ENCODE measurements at places on chromosomes 7 and 10.

DNA sequence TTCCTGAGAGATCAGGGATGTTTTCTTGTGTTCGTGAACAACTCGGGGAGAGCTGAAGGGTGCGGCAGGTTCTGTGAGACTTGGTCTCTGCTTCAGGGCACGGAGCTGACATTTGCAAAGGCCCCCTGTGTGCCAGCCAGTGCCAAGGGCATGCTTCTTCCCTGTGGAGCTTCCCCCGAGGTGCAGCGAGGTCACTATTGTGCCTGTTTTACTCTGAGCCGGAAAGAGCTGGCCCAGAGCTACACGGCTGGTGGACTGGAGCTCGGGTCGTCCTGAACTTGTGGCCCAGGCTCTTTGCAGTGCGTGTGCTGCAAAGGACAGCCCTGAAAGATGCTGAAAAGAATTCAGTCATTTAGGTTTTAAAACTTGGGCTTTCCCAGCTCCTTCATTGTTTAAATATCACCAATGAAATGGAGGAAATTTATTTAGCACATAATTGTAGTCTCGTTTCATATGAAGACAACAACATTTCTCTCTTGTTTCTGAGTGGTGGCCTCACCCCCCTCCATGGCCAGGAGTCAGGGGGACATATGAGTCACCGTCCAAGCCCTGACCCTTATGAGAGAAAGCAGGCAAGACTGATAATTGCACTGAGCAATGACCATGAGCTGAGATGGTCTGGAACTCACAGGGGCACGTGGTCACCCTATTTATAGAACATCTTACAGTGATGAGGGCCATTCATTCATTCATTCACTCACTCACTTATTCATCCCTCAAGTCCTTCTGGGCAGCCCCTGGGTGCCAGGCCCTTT lies 102.6 kb downstream of the PTPRE start:
- no peak for DNase-seq

GRCh38 chr10:19014498-19014897 lies 34.1 kb upstream of the MALRD1 start:
- DNase-seq: no peak

- DNase-seq: no peak
Measured at GRCh38 chr10:117549100-117549585, 6.6 kb downstream of the EMX2 start.

DNA sequence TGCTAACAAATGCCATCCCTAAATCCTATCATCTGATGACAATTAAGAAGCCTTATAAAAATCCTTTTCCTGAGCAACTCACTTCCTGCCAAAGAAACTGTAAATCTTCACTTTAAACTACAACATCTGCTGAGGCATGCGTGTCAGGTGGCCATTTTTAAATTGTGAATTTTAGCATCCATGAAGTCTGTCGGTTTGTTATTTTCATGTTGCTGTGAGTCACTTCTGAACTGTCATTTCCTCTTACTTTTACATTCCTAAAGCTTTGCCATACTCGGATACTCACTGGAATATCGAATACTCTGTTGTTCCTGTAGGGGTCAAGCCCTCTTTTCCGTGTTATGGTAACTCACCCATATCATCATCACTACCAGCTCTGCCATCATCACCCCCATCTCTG lies 34.3 kb upstream of the TMEM26 start:
- DNase-seq: no peak

GRCh38 chr10:24428410-24428782 lies 219.5 kb downstream of the KIAA1217 start:
- no peak for DNase-seq

DNA sequence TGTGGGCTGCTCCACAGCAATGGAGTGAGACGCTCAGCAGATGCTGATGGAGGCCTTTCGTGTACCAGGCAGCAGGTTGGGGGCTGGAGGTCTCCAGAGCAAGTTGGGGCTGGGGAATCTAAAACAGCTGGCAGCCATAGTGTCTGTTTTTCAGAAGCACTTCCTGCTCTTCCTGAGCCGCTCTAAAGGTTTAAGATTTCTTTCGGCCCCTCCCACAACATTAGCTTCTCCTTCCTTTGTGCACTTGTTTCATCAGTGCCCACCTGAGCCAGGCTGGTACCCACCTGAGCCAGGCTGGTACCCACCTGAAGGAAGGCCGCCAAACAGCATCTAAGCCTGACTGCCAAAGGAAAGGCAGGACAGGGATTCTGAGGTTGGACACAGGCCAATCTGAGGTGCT lies 18.4 kb upstream of the WAPL start:
- no peak for DNase-seq

DNA sequence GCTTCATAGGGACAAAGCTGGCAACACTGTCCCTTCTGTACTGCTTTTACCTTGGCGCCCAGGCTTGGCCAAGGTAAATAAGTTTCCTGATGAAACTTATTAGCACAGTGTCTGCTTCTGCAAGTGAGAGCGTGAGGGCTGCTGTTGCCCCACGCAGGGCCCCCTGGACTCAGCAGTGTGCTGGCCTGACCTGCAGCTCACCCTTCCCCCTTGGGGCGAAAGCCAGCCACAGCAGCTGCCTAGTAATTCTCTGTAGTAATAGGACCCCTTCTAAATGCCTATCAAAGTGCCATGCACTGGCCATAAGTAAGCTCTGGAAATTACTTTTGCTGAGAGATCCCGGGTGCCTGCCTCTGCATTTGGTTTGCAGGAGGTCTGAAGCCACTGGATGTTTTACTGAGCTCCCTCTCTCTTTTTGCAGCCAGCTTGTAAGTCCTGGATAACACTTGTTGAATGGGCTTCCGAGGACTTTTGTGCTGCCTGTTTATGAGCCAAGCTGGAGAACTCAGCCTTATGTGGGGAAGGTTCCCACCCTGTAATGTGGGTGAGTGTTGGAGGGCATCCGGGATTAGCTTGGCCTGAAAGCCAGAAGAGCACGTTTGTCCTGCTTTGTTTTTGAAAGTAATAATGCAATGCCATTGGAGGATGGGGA lies 293.9 kb downstream of the C7orf25 start:
- no peak for DNase-seq

- no peak for DNase-seq
Measured at GRCh38 chr7:148437043-148437442, 153.5 kb upstream of the C7orf33 start.

- DNase-seq: no peak
Measured at GRCh38 chr7:16422103-16422435, 731 bp upstream of the CRPPA start.

GRCh38 chr10:46520381-46520780 lies 36.1 kb downstream of the GPRIN2 start:
- no peak for DNase-seq

DNA sequence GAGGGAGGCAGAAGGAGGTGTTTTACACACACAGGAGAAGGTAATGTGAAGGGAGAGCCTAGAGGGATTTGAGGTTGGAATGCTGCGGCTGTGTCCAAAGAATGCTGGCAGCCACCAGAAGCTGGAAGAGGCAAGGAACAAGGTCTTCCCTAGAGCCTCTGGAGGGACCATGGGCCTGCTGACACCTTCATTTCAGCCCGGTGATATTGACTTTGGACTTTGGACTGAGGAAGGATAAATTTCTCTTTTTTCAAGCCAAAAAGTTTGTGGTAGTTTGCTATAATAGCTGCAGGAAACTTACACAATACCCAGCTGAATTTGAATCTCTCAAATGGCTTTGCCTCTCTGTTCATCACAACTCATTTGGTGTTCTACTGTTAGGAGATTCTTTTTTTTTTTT lies 34.6 kb downstream of the UBN2 start:
- no peak for DNase-seq

DNA sequence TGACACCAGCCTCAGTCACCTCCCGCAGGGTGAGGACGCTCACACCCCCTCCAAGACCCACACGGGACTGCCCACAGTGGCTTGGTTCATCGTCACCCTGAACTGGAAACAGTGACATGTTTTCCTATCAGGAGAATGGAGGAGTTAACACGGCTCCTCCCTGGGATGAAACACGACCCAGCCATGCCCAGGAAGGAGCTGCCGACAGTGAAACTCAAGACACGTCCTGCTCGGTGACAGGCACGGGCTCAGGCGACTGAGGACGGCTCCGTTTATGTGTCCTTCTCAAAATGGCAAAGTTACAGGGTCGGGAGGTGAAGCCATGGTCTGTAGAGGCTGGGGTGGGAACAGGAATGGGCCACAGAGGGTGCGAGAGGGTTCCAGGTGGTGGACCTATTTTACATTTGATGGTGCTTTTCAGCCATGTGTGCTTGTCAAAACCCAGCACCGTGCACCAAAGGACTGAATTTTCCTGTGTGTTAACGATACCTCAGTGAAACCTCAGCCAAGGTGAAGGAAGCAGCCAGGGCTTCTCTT lies 272.4 kb downstream of the ADARB2 start:
- DNase-seq: no peak

- no peak for DNase-seq
Measured at GRCh38 chr10:90306187-90306586, 551.7 kb downstream of the HTR7 start.

- no peak for DNase-seq
Measured at GRCh38 chr10:103120977-103121735, 71.9 kb downstream of the NT5C2 start.

DNA sequence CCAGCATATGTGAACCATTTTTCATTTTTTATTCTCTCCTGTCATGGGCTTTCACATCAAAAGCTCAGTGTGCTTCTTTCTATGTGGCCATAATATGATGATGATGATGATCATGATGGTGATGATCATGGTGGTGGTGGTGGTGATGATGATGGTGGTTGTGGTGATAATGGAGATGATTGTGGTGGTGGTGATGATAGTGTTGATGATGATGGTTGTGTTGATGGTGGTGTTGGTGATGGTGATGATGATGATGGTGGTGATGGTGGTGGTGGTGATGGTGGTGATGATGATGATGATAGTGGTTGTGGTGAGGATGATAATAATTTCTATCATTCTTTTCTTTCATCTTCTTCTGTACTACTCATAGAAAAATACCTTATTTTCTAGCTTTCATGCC lies 413.1 kb upstream of the VSTM2A start:
- DNase-seq: no peak

DNA sequence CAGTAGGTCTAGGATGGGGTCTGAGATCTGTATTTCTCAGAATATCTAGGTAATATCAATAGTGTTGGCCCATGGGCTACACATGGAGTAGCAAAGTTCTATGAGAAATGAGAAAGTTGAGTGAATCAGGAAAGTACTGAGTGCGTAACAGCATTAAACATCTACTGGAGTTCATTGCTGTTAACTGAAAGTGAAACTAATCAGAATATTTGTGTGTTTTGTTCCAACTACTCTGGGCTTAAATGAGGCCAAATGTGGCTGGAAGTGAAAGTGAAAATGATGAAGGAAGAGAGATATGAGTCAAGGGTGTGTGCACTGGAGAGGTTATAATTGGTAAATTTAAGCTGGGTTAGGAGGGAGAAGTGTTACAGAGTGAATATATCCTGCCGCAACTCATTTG lies 46.5 kb downstream of the TMEM106B start:
- DNase-seq: peak; percentile 69

GRCh38 chr10:48449501-48450232 lies 143.2 kb downstream of the MAPK8 start:
- no peak for DNase-seq

DNA sequence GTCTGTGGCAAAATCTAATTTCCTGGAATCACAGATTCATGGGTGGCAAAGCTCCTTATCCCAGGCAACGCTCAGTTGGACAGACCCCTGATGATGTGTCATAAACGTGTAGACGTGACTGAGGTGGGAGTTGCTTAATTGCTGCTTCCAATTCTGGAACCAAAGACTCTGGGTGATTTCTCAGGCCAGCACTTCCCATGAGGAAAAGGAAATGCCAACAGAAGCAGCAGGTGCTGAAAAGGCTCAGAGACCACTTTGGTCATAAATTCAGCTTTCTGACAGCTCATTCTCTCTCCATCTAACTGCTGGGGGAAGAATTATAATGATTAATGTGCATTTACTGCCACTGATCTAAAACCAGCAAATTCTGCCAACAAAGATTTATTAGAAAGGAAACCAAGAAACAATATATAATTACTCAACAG lies 88.7 kb downstream of the OSBPL3 start:
- DNase-seq: no peak

DNA sequence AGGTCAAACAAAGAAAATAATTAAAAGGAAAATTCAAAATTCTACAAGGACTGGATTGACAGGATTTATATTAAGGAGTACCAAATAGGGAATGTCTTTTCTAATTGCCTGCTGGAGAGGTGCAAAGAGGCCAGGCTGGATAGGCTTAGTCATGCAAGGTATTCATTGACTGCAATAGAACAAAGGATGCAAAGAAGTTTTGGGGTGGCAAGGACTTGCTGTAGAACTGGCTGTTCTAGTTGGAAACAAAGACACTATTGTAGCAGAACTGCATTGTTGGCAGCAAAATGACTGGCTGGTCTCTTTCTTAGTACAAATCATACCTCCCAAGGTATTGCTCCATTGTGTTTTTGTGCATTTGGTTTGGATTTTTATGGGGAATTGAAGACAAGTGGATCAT lies 10.1 kb downstream of the ITGB8 start:
- DNase-seq: no peak

DNA sequence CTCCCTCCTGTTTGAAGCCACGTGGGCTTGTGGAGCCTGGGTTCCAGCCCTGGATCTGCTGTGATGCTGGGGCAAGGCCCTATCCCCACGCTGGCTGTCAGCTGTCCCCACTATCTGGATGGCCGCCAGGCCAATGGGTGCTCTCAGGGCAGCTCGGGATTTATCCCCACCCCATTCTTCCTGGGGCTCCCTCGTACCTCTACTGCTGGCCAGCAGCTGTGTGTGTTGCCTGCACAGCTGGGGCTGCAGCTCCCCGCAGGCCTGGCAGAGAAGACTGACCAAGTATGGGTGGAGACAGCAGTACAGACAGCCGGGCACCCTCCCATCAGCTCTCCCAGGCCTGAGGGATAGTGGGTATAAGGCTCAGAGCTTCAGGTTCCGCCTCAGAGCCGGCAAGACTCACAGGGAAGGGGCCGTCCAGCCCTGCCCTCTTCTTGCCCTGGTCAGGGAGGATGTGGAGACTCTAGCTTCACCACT lies 13.6 kb downstream of the CLIP2 start:
- DNase-seq: no peak

GRCh38 chr7:74094224-74095101 lies 10.9 kb downstream of the LIMK1 start:
- peak; percentile 96 for DNase-seq

GRCh38 chr10:51425431-51425830 lies 274.0 kb downstream of the CSTF2T start:
- no peak for DNase-seq

DNA sequence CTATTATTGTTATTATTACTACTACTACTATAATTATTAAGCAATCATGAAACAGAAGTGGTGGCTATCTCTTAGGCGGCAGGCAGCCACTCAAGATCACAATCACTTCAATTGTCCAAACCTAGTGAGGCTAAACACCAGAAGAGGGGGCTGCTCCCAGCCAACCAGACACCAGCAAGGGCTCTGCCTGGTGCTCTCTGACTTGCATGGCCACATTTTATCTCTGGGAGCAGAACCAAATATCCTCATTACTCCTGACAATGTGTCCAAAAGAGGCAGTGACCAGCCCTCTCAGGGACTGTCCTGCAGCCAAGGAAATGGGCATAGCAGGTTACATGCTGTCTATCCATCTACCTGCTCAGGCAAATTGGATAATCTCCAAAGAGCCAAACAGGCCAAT lies 187.4 kb upstream of the PDE1C start:
- DNase-seq: no peak

- DNase-seq: peak; percentile 38
Measured at GRCh38 chr7:128027485-128027980, 3.7 kb downstream of the LRRC4 start.

- no peak for DNase-seq
Measured at GRCh38 chr10:6593241-6593671, 13.2 kb upstream of the PRKCQ start.
